ENCODE measurements at places on chromosomes 16 and 17.

- no peak for DNase-seq
These were observed 3.8 kb upstream of the KIF2B start for GRCh38 chr17:53818929-53819328.

DNA sequence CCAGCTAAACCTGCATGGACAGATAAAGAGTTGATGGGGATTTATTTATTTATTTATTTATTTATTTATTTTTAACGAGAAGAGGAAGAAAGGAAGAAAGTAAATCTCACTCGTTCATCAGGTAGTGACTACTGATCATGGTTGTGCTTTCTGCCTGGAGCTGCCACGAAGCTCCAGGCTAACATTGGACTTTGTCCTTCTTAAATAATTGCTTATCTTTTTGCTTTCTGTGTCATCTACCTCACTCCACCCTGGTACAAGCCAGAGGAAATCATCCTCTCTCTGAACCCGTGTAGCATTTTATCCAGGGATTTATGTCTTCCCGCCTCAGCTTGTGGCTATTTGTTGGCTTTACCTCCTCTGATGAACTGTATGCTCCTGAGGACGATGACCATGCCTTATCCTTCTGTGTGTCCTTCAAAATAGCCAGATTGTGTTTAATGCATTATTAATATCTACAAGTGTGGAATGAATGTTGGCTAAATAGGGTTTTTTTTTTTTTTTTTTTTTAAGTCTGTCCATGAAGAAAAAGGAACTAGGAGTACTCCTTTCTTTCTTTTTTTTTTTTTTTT, 8.0 kb upstream of the SLC12A3 start:
- no peak for DNase-seq

DNA sequence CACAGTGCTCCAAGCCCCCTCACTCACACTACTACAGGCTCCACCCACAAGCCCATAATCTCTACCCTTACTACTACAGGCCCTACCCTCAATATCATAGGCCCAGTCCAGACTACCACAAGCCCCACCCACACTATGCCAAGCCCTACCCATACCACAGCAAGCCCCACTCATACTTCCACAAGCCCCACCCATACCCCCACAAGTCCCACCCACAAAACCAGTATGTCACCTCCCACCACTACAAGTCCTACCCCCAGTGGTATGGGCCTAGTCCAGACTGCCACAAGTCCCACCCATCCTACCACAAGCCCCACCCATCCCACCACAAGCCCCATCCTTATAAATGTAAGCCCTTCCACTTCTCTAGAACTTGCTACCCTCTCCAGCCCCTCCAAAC, 13.8 kb downstream of the RIPOR1 start:
- peak; percentile 78 for DNase-seq

DNA sequence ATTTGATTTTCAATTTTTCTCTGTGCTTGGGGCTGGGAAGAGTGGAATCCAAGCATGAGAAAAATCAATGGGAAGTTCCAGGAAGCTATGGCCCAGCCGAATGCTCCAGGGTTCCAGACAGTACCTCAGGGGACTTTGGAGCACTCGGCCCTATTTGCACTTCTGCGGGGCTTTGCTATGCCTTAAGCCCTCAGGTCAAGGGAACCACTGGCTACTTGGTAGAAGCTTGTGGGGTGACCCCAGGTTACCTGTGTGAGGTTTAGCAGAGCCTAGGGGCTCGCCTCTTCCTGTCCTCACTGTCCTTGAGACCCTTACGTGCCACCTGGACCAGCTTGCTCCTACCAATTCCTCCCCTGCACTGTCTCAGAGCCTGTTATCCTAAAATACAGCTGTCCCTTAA, 121.3 kb downstream of the MGAT5B start:
- DNase-seq: no peak

Measured in astrocyte of the spinal cord (primary cell).